ENCODE measurements at places on chromosomes 12 and 14.

DNA sequence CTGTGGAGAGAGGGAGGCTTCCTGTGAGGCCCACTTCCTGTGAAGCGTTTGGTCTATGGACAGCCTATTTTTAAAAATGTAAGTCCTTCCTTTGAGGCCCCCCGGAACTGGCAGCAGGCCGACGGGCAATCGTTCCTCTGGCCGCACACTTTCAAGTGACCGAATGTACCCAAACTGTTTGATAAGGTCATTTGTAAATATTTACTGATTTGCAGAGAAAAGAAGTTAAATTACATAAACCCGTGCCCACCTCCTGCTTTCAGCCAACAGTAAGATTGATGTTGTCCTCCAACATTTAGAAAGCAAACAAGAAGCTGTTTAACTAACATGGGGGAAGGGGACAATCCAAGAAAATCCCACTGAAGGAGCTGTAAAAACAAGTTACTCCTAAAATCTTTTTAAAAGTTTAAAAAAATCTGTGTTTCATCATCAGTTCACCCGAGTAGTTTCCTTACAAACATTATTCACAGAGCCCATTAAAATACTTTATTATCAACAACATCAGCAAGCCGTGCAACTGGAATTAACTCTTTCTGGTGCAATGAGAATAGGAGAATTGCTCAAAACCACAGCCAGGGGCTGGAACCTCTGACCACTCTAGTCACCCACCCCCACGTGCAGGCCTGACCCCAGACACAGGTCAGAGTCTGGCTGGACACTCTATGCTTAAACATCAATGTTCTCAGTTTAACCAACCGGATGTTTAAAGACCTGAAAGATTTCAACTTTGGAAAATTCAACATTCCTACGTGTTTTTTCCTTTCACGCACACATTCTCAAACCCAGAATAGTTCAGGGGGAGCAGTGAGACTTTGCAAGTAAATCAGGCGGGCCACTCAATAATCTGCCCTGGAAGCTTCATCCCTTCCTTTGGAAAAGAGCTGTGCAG is 65.3 kb downstream of the FOXN3 start:
- DNase-seq: peak; percentile 34

- no peak for DNase-seq
Measured at GRCh38 chr12:19199332-19199731, 69.8 kb downstream of the PLEKHA5 start.

DNA sequence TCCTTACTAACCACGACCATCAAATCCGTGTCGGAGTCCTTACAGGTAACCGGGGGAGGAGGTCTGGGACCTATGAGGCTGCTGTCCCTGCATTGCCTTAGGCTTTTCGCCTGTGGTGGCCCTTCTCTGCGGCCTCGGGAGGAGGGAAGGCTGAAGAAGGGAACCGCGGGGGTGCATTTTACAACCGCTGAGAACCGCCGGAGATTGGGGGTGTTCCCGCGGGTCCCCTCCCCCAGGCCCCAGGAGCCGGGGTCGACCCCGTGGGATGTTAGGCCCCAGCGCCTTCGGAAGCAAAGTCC is 549 bp downstream of the GPHN start:
- no peak for DNase-seq

DNA sequence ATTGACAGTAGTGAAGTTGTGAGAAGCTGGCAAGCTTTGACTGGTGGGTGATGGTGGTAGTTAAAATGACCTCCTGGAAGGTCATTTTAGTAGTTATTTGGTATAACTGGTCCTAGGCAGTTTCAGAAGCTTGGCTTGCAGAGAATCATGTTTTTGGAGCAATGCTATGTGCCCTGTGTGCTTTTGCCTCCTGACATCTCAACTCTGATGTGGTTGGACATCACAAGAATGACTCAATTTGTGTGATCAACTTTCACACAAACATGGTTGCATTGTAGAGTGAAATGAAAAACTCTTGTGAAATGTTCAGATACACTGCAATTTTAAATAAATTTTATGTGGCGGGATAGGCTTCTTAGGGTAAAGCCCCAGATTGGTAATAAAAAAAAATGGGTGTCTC is 8.3 kb upstream of the ABCD2 start:
- no peak for DNase-seq

DNA sequence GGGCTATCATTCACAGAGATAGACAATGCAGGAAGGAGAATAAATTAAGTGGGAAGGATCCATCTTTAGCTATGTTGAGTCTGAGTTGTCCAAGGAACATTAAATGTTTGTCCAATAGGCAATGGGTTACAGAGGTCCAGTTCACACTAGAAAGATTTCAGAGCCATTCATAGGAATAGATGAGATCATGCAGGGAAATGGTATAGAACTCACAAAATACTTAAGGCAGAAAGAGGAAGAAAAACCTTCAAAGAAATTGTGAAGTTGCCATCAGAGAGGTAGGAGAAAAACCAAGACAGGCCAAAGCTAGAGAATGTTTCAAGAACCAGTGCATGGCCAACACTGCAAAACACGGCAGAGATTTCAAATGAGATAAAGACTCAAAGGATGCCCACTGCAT is 94.1 kb downstream of the PHLDA1 start:
- DNase-seq: no peak

DNA sequence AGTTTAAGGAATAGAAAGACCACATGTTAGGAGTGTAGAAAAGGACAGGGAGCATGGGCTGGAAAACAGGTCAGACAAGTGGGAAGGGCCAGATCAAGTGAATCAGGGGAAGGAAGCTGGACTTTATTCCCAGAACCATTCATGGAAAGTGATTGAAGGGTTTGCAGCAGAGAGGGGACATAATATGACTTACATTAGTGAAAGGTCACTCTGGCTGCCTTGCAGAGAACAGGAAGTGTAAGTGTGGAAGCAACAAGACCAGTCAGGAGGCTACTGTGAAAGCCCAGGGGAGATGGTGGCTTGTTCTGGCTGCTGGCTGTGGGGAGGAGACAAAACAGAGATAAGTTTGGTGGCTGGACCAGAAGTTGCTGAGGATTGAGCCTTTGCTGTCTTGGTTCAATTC is 69.1 kb downstream of the VCPKMT start:
- no peak for DNase-seq

GRCh38 chr12:120537856-120538220 is 3.7 kb downstream of the RNF10 start:
- no peak for DNase-seq

DNA sequence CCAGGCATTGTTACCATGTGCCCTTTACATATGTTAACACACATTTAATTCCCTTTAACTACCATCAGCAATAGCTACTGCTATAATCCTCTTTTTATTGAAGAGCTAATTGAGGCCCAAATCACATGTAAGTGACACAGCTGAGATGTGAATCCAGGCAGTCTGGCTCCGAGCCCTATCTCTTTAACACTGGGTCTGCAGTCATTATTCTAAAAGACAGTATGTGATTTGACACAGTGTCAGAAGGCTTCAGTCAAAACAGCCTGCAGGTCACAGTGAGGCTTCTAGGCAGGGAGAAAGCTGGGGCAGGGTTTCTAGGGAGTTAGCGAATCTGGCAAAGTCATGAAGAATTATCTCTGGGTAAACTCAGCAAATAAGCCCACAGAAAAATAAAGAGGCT is 148.2 kb downstream of the KIF21A start:
- no peak for DNase-seq

GRCh38 chr14:31189346-31190218 is 18.0 kb downstream of the HECTD1 start:
- DNase-seq: no peak

DNA sequence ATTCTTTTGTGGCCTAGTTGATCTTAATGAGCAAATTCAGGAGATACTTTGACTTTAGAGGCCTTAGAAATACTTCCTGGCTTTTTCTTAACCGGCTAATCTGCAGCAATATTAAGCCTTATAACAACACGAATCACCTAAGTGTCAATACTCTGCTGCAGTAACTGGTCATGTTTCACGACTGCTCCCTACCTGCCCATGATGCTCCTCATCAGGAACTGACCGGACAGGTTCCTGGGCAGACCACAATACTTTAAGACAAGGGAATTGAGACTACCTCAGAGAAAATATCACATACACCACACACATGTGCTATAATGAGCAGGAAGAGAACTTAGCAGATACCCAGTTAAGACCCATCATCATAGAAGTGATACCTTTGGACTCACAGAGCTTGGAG is 211.9 kb upstream of the BMP4 start:
- DNase-seq: no peak

GRCh38 chr14:89185919-89186855 is 230.8 kb downstream of the FOXN3 start:
- no peak for DNase-seq

- no peak for DNase-seq
Measured at GRCh38 chr12:119341988-119342387, 7.5 kb downstream of the CCDC60 start.

DNA sequence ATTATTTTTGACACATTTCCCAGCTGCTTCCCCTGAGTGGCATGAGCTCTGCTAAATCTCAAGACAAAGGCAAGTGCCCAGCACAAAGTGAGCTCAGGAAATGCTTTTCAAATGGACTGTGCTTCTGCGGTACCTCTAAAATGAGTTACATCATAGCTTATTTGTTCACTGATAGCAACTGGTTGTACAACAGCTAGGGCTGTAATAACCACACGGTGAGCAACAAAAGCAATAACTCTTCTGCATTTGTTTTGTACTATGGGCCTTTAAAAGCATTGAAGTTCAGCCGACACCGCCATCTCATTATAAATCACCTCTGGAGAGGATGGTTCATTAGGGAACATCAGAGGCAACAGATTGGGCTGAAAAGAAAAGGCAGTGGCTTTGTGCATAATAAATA is 475.0 kb downstream of the GLT1D1 start:
- no peak for DNase-seq

GRCh38 chr12:68750506-68750905 is 4.5 kb downstream of the SLC35E3 start:
- no peak for DNase-seq

All from immature natural killer cell (primary cell).